H9 (cell line): ENCODE measurements at places on chromosomes 11 and 22. TPM values are rescaled to one million over a fixed set of nuclear protein-coding genes. Genes with fewer than 3 reads are reported as not detected.

GRCh38 chr11:11463405-11463804 is 110.4 kb upstream of the CSNK2A3 start:
- H3K27ac ChIP-seq: no peak overlapping the region
- H3K4me3 ChIP-seq: no peak overlapping the region
- no peak for DNase-seq
- no peaks in the 10 kb centered on the region for H3K4me1 ChIP-seq
- no peaks in the 10 kb centered on the region for H3K27me3 ChIP-seq
- H3K36me3 ChIP-seq: no peaks in the 10 kb centered on the region

DNA sequence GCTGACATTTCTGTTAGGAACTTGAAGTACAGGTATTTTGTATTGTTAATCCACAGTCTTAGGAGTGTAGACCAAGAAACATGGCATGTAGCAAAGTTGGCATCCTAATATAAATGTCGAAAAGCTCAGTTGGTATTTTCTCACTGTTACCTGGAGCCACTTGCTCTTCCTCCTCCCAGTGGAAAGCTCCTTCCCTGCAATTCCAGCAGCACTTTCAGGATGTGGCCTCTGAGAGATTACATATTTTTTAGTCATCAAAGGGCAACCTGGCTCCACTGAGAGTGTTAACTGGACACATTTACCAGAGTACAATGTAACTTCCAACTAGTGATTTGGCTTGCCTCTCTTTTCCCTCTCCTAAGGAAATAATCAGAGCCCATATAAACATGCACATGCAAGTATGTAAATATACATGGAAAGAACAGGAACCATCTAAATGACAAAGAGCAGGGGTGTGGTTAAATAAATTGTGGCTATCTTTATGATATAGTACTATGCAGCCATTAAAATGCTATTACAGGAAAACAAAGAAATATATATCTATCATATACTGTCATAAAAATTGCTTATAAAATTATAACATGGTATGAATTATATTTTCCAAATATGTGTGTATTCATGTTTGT is 14.3 kb upstream of the EED start:
- H3K4me1 ChIP-seq: peaks cover 3% of the 10 kb centered on the region; the same call in 1 of the 2 replicates
- no peaks in the 10 kb centered on the region for H3K27me3 ChIP-seq
- no peaks in the 10 kb centered on the region; the same call in 1 of the 2 replicates for H3K36me3 ChIP-seq

DNA sequence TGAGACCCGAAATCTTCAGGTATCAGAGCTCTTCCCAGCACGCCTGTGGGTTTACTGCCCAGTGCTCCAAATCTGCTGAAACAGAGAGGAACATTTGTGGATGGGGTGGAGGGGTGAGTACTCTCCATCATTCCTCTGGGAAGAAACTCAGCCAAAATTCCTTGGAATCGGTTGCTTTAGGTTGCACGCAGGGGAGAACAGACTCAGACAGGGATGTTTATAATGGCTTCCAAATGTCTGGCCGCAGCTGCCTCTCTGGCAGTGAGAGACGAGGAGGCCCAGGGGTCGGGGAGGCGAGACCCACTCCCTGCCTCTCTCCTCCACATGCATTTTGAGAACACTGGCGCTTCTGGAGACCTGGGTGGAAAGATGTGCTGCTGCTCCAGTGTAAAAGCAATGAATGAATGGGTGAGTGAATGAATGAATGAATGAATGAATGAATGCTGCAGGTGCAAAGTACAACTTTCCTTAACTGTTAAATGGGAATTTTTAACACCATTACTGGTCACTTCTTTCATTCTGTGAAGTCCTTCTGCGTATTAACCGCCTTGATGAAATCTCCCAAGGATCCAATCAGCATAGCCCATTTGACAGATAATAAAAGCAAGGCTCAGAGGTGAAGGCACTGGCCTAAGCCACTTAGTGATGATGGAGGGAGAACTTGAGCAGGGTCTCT is 437.4 kb downstream of the MIAT start:
- H3K27me3 ChIP-seq: no peaks in the 10 kb centered on the region
- DNase-seq: no peak
- no peak overlapping the region for H3K4me3 ChIP-seq
- H3K36me3 ChIP-seq: no peaks in the 10 kb centered on the region

DNA sequence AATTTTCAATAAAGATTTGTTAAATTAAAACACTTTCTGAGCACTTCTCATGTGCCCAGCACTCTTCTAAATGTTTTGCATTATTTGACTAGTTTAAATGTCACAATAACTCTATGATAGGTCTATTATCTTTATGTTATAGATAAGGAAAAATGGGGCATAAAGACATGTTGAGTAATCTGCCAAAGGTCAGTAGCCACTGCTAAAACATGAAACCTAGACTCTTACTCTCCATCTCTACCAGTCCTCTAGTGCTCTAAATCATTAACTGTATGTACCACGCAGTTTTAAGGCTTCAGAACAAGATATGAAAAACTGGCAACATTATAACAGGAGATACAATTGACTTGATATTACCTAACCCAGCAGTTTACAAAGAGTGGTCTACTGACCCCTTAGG is 6.9 kb downstream of the RAB6A start:
- H3K4me3 ChIP-seq: no peak overlapping the region
- H3K27ac ChIP-seq: no peak overlapping the region
- no peaks in the 10 kb centered on the region for H3K4me1 ChIP-seq
- H3K36me3 ChIP-seq: no peaks in the 10 kb centered on the region; the same call in 2 of the 3 replicates

DNA sequence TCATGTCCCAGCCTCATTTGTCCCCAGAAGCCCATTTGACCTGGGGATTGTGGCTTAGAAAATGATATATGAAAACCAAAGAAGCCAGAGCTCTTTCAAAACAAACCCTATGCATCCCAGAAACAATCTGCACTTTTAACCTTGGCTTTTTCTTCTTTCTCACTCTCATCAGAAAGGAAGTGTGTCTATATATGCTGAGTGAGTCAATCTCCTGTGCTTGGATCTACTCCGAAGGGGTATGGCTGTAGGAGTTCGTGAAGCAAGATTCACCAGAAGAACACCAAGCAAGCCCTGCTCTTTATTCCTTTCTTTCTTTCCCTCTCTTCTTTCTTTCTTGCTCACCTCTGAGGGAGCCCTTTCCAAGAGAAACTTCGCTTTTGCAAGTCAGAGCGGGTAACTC is 636 bp downstream of the PAMR1 start:
- H3K36me3 ChIP-seq: no peaks in the 10 kb centered on the region
- no peaks in the 10 kb centered on the region; the same call in 1 of the 2 replicates for H3K27me3 ChIP-seq
- peaks cover 4% of the 10 kb centered on the region; the same call in 1 of the 2 replicates for H3K4me1 ChIP-seq
- no peak for DNase-seq
- no peak overlapping the region for H3K27ac ChIP-seq
- H3K4me3 ChIP-seq: peak overlapping the region; percentile 87

GRCh38 chr22:30238661-30239487 is 7.7 kb downstream of the LIF start:
- peaks cover 12% of the 10 kb centered on the region for H3K4me1 ChIP-seq
- H3K36me3 ChIP-seq: no peaks in the 10 kb centered on the region
- H3K4me3 ChIP-seq: no peak overlapping the region
- H3K27me3 ChIP-seq: no peaks in the 10 kb centered on the region
- peak; percentile 70 for DNase-seq

DNA sequence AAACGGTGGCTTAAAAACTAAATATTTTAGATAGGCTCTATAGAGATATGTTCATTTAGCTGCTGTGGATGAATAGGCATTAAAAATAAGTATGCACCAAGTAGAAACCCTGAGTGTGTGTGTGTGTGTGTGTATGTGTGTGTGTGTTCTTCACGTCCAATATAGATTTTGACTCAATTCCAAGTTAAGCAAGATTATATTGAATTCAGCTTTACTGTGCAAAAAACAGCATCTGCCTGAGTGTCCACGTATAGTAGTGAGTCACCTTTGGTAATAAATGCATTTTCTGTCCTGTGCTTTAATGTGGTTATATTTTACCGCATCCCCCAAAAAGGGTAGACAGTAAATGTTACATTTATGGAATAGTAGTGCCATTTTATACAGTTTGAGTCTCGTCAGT is 71.2 kb downstream of the PDHX start:
- H3K4me1 ChIP-seq: no peaks in the 10 kb centered on the region
- DNase-seq: no peak
- no peaks in the 10 kb centered on the region for H3K27me3 ChIP-seq
- no peak overlapping the region for H3K4me3 ChIP-seq
- H3K27ac ChIP-seq: no peak overlapping the region

Gene OR10A2
- not detected in 2 replicates for total RNA-seq

- no peak overlapping the region for H3K4me3 ChIP-seq
- H3K36me3 ChIP-seq: peaks cover 67% of the 10 kb centered on the region
- H3K27me3 ChIP-seq: no peaks in the 10 kb centered on the region
- no peaks in the 10 kb centered on the region for H3K4me1 ChIP-seq
- H3K27ac ChIP-seq: no peak overlapping the region
These were observed 8.8 kb downstream of the MADD start for GRCh38 chr11:47278769-47279168.

DNA sequence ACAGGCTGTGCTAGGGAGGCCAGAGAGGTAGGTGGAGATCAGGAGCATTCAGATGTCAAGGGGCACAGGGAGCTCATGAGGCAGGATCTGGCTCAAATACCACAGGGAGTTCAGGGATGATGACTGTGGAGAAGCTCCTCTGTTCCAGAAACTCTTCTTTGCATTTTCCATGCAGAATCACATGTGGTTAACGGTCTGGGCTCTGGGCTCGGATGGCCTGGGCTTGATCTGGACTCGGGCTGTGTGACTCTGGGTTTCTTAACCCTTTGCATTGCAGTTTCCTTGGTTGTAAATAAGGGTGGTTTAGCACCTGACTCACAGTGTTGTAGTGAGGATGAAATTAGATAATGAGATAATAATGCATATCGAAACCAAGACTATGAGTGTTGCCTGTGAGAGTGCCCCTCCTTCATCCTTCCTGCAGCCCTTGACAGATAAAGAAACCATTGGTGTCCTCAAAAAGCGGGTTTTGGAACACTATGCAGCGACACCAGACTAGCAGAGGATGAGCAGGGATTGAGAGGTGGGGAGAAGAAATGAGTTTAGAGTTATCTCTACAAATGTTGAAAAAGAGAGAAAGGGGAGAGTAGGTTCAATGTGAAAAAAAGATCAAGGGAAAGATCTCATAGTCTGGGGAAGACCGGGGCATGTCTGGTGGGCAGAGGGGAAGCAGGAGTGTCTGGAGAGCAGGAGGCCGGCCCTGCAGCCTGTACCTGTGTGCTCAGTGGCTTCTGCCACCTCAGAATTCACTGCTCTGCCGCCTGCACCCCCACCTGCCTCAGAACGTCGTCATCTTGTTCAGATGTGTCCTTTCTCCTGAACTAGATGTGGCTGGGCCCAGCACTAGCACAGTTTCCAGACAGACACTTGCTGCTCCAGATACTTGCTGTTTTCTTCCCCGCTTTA is 197.8 kb upstream of the SORL1-AS1 start:
- peaks cover 10% of the 10 kb centered on the region; the same call in 1 of the 2 replicates for H3K4me1 ChIP-seq
- no peak for DNase-seq
- no peak overlapping the region for H3K4me3 ChIP-seq
- no peaks in the 10 kb centered on the region; the same call in 2 of the 3 replicates for H3K36me3 ChIP-seq
- H3K27ac ChIP-seq: no peak overlapping the region

DNA sequence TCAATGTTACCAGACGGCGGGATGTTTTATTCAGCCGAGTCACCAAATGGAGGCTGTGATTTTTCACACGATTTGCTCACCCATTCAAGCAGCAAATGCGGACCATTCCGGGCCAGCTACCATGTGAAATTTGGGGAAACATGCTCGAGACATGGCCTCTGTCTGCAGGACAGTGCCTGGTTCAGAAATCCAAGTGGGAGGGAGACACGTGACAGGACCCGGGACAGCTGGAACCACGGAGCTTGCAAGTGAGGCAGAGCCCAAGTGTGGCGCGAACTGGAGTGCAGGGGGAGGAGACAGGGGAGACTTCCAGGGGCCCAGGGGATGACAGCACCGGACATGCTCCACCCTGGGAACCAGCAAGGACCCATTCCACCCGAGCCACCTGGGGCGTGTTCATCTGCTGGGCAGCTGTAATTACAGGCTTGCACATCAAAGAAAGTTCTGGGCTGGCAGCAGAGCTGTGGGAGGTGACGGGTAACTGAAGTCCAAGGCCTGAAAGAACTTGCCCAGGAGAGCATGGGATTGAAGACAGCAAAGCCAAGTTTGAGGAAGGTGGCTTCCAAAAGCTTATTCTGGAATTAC is 16.5 kb downstream of the CERK start:
- H3K27ac ChIP-seq: no peak overlapping the region
- DNase-seq: no peak
- H3K27me3 ChIP-seq: no peaks in the 10 kb centered on the region
- H3K36me3 ChIP-seq: peaks cover 48% of the 10 kb centered on the region
- no peaks in the 10 kb centered on the region for H3K4me1 ChIP-seq
- H3K4me3 ChIP-seq: no peak overlapping the region

Gene PTGDR2
- 0.07 TPM in 1 of 2 replicates, not detected in the other for total RNA-seq
